ENCODE measurements at places on chromosomes 4 and X.

- no peak for DNase-seq
Observed at GRCh38 chrX:110108381-110108821, 105.5 kb downstream of the TMEM164 start.

- DNase-seq, result peak; percentile 43
Observed at GRCh38 chr4:77600521-77601451, 4.8 kb upstream of the CXCL13 start.

DNA sequence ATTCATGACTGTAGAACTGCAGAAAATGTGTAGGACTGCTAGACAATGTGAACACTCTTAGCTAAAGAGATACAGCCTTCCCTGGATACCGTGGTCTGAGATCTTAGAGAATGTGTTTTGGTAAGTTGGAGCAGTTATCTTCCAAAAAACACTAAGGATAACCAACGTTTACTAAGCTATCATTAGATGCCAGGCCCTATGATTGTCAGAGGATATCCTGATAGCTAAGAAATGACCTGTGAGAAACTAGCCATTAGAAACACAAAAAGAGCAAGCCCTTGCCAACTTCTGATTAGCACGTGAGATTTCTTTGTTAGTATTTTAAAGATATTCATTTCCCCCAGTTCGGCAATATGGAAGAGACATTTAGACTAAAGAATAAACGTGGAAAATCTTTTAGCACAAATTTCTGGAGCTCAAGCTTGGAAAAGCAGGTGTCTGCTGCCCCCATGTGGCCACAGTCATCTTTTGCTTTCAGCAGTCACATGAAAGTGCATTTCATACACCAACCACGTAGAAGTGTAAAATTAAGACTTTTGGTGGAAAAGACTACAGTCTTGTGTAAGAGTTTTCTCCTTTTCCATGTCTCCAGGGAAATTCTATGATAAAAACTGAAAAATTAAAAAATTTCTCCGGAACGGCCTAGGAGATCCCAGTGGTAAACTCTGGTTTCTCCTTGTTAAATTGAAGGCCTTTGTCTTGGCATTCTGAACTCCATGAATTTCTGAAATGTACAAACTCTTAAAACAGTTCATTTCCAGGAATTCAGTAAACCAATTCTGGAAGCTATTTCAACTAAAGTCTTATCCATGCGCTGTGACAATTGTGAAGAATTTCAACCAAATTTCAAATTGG, 136.4 kb downstream of the ZNF674 start:
- DNase-seq, result peak; percentile 52

- no peak for DNase-seq
Observed at GRCh38 chrX:33415459-33415858, 204.1 kb upstream of the DMD start.

DNA sequence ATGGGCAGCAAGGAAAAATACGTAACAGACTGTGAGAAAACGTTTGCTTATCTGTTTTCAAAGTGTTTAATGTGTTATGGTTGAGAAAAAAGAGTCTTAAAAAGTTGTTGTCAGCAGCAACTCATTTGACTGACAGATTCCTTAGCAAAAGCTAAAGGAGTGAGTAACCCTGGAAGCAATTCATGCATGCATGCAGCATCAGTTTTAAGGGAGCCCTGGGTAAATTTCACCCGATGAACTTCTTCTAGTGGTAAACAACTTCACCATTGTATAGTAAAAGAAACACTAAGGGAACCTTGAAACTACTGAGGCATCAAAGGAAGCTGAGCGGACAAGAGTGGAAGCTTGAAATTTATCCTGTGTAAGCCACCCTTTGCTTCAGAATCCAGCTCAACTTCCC, 583.2 kb upstream of the INTU start:
- DNase-seq, result no peak

DNA sequence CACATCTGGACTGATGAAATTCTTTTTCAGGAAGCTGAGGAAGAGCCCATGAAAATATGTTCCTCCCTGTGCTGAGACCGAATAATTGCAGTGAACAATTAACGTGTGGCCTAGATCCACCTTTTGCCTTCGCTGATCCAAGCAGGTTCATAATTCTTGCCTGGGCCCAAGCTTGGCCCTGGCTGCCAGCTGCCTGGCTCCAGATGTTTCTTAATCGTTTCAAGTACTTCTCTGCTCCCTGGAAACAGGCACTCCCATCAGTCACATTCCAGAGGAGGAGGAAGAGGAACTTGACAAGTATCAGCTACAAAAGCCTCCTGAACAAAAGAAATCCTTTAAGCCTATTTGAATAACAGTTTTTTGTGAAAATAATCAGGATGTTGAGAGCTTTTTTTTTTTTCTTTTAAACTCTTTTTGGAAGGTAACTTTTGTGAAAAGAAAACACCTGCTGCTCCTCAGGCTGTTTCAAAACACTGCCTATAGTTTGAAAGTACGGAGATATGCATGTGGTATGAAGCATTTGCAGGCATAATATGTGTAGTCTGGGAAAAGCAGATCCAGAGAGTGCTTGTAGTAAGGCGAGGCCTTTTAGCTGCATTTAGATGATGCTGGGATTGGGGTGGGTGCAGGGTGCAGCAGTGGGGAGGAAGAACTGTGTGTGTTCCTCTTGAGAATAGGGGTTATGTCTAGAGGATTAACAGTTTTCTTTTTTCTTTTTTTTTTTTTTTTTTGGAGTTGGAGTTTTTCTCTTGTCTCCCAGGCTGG, 154.4 kb downstream of the PTTG2 start:
- no peak for DNase-seq

DNA sequence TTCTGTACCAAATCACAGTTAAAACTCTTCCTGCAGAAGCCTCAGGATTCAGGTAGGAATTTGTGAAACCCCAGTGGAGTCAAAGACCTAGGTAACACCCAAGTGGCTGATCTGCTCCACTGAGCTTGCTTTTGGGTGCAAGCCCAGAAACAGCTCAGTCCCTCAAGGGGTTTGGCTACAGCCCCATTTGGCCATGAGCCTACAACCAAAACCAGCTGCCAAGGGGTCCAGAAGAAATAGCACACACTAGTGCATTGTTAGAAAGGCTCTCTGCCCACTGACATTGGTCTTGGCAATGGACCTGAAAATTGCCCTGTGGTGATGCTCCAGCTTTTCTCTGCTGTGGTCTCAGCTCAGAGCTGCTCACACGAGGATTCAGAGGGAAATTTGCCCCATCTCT, 577.4 kb upstream of the INTU start:
- no peak for DNase-seq

GRCh38 chrX:53263597-53264094, 17.7 kb downstream of the IQSEC2 start:
- peak; percentile 24 for DNase-seq

GRCh38 chrX:129653971-129654651, 645 bp downstream of the APLN start:
- no peak for DNase-seq

GRCh38 chr4:162761965-162762364, 404.7 kb downstream of the NAF1 start:
- no peak for DNase-seq

- no peak for DNase-seq
Observed at GRCh38 chr4:73421708-73422457, 14.1 kb upstream of the AFP start.

DNA sequence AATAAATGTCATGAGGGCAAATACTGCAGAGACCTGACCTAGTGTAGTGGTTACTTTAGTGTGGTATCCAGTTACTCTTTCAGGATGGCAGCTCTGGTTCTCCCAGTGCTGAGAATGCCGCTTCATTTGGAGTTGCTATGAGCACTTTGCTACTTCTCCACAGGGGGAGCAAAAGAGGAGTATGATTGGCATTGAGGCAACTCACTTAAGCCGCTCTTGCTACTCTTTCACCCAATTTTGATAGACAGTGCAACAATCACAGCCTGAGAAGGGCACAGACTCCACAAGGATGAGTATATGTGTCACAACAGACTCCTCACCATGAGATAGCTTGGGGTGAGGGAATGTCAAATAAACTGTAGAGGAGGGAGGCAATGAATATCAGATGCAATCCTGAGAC, 81.2 kb downstream of the NPY1R start:
- DNase-seq, result no peak

DNA sequence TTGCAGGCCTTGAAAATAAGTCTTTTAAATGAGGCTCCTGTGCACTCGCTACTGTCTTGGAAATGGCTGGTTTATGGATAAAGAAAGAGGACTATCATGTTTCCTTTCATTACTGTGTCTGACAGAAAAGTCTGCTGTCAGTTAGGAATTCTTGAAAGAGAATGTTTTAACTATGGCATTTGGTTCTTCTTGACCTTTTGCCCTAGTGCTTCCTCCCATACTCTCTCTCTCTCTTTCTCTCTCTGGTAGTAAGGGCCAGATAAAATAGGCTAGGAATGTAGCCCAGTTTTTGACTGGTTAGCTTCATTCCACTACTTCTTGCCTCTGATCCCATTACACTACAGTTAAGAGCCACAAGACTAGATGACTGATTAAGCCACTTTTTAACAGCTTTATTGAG, 29.8 kb downstream of the YY2 start:
- DNase-seq, result no peak
